ENCODE measurements at places on chromosomes 6 and 20.

DNA sequence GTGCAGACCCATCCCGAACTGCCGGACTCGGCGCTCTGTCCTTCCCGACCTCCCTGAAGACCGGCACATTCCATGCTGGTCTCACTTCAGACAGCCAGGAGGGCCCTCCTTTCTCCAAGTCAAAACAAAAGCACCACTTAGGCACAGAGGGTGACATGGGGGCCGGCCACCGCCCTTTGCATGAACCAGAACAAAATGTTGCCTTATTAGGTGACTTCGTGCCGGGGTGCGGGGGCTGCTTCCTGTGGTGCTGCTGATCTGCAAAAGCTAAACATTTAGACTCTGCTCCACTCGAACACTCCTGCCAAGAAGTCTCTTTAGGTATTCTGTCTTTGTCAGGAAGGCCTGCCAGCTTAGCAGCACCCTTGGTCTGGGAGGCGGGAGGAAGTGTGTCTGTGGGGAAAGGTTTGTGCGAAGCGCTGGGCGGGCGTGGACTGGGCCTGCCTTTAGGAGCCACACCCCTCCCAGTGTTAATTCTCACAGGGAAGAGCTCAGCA, 133.8 kb downstream of the SMOC2 start:
- no peak for DNase-seq

DNA sequence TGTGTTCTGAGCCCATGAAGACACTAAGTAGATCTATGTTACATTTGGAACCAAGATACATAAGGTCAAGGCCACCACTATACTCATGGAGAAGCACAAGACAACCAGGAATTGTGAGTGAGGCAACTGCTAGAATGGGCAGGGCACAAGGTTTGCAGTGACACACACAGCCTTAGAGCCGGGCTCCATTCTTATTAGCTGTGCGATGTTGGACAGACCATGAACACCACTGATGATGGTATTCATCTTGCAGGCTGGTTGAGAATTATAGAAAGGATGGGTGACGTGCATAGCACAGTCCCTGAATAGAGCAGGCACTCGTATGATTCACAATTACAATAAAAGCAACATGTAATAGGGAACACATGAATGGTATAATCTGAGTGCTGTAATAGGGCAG, 172.4 kb downstream of the GJA10 start:
- no peak for DNase-seq

- no peak for DNase-seq
Observed at GRCh38 chr6:52394251-52394666, 25.9 kb upstream of the EFHC1 start.

DNA sequence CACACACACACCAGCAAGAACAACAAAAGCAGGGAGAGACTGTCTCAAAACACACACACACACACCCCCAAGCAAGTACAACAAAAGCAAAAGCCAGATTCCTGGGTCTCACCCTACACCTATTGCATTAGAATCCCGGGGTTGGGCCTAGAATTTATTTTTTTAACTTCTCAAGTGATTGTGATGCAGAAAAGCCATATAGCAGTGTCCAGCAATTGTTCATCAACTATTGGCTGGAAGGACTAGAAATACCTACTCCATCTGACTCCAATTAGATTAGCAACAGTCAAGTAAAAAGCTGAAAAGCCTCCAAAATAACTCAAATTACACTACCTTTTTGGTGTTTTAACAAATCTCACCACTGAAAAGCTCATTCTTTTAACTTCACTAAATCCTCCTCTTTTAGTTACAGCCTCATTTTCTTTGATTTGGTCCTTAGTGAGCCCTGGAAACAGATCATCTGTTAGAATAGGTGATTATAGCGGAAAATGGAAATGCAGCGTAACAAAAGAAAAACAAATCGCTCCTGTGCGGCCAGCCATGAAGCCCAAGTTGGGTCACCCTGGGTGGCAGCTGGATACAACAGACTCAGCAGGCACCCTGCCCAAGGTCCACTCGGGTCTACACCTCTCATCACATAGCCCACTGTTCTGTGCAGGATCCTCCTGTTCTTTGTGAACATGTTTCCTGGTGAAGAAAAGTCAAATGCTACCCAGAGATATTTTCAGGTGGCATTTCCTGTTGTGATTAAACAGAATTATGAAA, 38.7 kb downstream of the STAU1 start:
- DNase-seq, result no peak

GRCh38 chr6:131923356-131923755, 27.8 kb downstream of the CCN2 start:
- peak; percentile 23 for DNase-seq

DNA sequence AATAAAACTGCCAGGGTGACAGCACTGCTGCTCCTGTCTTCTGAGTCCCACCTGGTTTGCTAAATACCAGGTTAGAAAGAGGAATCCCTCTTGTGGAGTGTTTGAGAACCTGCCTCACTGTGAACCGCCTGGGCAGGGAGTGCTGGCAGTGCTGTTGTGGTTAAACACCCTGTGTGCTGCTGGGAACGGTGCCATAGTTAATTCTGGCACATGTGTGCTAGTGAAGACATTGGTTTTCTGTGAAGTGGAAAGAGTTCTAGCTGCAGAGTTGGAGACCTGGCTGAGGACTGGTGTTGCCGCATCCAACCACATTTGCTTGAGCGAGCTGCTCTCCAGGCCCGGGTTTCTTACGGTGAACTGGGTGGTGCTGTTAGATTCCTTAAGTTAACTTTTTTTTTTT, 72.7 kb downstream of the IGF2R start:
- no peak for DNase-seq

DNA sequence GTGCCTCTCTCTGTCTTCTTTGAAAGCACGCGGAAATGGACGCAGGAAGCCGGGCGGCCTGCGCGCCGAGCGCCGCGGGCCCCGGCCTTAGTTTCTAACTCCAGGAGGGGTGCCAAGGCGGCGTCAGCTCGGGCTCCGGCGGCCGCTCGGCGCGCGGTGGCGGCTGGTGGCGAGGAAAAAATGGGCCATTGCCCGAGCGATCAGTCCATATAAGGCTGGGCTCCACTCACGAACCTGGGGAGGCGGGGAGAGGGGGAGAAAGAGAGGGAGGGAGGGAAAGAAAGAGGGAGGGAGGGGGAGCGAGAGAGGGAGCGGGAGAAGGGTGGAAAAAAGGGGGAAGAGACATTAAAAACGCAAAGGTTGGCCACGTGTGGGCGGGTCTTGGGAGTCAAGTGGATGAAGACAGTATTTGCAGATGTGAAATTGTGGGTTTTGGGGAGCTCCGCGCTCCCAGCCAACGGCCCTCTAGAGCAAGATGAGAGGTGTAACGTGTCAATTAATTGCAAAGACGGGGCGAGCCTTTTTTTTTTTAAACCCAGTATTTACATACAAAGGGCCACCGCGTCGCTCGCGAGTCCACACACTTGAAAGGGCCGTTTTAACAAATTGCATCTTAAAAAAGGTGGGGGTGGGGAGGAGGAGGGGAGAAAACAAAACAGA, at the start of gene NKX2-2:
Gene NKX2-2 (minus strand): TSS at position 184 of the 660 bp plus-strand sequence. CDS start 395 bp downstream, outside the sequence.
- no peak for DNase-seq

Data from activated T-cell treated with anti-CD3 and anti-CD28 coated beads for 48 hours (primary cell).